ENCODE measurements at places on chromosomes 11 and 22.

DNA sequence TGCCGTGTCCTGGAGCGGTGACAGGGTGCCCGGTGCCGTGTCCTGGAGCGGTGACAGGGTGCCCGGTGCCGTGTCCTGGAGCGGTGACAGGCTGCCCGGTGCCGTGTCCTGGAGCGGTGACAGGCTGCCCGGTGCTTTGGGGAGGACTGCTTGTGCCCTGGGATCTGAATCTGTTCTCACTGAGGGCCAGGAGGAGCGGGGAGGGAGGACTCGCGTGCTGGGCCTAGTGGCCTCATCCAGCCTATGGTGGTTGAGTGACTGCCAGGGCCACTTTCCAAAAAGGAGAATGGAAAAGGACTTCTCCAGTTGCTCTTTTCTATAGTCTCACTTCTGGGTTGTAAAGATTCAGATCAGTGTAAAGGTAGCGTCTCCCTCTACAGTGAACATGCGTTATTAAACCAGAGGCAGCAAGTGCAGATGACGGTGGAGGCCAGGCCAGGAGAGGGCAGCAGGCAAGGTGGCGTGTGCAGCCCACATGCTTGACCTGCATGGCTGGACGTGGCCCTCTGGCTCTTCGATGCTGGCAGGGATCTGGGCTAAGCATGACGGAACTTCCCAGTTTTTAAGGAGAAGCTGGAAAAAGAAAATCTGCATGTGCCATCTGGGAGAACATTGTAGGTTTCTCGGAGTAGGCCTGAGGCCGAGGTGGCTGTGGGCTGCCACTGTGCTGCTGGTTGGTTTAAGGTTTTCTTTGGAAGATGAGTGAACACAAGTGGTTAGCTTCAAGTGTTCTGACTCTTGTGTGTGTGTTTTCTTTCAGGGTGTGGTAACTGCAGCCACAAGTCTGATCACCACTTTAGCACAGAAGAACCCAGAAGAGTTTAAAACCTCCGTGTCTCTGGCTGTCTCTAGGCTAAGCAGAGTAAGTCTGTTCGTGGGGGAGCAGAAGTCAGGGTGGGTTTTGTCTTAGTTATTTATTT, 55.0 kb downstream of the AP2A2 start:
- DNase-seq: no peak

- no peak for DNase-seq
Measured at GRCh38 chr11:60343094-60343704, 16.1 kb downstream of the MS4A6E start.

DNA sequence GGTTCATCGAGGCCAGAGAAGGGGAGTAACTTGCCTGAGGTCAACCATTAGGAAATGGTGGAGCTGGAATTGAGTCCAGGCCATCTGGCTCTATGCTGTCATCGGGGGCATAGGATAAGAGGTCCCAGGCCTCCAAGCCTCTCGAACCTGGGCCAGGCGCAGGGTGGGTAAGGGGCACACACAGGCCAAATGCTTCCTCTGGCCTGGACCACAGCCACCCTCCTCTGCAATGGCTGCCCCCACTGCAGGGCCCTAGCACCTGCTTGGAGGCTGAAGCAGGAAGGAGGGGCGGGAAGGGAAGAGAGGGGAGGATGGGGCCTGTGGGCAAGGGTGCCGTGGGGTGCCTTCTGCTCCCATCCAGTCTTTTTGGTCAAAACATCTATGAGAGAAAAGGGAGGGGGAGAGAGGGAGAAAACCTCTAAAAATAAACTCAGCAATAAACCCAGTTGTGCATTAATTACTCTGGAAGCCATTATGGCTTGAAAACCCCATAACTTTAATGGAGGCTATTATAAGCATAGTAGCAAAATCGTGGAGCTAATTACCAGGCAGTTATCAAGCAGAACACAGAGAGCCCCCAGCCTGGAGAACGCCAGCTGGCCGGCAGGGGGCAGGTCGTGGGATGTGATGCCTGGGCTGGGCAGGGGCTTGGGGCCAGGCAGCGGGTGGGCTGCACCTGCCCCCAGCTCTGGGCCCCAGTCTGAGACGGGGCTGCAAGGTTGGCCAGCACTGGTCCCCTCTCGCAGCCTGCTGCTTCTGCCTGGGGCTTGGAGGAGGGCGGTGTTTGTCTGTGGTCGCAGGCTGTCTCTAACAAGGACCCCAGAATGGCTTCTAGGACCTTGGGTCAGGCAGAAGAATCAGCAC, 21.1 kb downstream of the B3GAT1 start:
- DNase-seq: no peak

DNA sequence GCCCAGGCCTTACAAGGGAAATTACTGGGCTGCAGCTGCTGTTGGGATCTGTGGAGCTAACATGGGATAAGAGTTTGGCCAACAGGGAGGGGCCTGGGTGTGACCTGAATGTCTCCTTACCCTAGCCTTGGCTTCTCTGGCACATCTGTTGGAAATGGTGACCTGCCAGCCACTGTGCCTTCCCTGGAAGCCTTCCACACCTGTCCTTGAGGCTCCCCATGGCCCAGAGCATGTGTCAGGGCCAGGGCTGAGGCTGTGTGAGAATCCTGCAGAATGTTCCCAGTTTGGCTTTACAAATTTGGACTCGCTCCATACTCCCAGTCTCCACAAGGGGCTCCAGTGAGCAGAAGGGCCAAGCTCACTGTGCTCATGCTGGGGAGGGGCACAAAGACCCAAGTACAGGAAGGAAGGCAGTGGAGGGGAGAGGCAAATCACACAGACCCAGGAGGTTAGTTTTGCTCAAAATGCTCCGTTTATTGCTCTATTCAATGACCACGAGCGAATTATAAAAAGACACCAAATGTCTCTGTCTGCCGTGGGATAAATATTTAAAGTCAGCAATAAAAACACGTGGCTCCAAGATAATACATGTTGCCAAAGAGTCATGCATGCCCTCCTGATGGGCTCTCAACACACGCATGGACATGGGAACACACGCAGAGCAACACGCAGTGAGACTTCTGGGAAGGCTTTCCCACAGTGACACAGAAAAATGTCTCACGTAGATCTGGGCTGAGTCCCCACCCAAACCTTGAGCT, 1.7 kb upstream of the IGSF22 start:
- peak; percentile 77 for DNase-seq

All from endothelial cell (in vitro differentiated cells).